Activated T-helper 1 cell treated with anti-CD3 and anti-CD28 coated beads, Interleukin-12 subunit alpha, Interleukin-12 subunit beta, Interleukin-2, Interleukin-4 antibody, amounts not matched to agents 30 ng/mL and 10 ng/mL and 1 ng/mL, durations not matched to agents 14 hours and 24 hours and 36 hours (primary cell): ENCODE measurements at places on chromosomes 6 and 20.

DNA sequence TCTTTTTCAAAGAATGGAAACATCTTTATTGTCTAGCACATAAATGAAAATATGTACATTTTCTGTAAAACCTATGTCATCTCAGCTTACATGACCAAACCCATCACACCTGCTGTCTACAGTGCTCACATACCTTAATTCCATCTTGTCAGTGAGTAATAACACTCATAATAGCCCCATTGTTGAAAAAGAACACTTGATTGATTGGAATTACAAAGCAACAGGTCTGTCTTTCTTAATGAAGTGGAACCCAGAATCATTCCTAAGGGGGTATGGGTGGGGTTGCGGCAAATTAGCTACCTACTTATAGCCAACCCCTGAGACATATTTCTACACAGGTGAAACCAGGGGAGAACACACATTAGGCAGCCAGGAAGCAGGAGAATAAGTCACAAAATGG, 20.2 kb downstream of the ADGRF4 start:
- no peak for DNase-seq

DNA sequence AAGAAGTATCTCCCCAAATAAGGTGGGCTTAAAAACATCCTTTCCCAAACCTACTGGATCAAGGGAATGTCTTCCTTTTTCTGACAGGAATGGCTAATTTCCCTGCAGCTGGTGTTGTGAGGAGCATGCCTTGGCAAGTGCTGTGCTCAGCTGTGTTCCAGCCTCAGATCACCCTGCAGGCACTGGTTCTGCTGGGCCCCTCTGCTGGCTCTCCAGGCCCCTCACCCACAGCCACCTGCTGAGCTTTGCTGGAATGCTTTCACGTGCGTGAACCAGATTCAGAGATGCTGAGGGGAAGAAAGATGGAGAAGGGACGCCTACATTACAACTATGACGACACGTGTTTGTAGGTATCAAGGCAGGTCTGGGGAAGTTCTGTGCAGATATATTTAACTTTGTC, 71.3 kb upstream of the FOXC1 start:
- no peak for DNase-seq

DNA sequence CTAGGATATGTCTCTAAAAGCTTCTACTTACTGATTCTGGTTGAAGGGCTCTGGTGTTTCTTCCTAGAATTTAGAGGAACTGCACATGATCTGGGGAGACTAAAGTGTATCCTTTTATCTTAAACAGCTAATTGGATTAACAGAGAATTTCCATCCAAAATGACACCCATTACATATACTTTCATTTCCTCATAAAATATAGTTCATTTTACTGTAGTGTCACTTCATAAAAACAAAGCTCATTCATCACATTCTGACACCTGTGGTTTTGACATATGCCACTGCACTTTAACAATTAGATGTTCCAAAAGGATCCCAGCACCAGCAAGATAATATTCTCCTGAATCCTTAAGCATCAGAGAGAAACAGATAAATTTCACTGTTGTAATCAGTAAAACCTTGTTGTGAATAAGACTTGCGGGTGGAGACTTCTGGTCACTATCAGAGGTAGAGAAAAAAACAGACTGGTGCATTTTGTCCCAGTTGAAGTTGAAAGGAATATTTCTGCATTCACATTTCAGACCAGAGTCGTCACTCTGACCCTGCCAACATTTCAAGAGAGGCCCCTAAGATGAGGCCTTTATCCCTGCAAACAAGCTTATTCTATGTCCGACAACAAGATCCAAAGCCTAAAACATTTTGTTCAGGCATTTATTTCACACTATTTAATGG, 175.3 kb upstream of the BMP5 start:
- no peak for DNase-seq

DNA sequence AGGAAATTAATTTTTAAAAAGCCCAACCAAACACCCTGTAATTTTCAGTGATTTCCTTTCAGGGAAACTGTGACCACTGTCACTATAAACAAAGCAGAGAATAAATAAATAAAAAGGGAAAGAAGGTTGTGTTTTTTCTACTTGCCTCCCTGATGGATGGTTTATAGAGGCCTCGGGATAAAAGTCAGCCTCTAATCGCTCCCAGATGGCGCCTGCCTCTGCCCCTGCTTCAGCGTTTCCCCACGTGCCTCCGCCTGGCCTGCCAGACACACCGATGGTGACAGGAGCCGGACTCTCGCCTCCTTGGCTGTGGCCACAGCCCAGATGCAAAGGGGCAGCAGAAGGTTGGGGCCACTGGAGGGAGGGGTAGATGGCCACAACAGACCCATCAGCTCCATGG, 327.7 kb downstream of the CDC5L start:
- DNase-seq, result no peak

DNA sequence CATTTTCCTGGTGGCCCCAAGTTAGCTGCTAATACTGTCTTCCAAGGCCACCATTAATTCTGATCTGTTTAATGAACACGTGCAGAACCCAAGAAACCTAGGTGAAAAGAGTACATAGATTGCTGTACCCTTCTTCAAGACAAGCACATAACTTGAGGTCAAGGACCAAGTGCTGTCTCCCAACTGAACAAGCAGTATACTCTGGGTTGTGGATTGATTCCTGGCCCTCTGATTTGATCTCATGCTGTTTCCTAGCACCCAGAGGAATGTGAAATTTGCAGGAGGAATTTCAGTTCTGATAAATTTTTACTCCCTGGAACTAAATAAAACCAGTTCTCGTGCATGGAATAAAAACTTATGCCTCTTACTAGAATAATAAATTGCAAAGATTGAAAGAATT, 75.6 kb downstream of the MTFR2 start:
- DNase-seq, result no peak
